ENCODE measurements at places on chromosomes 6 and 20.

GRCh38 chr6:151240036-151240685, 394 bp downstream of the AKAP12 start:
- DNase-seq, result no peak

- no peak for DNase-seq
Observed at GRCh38 chr6:56499095-56499494, 143.6 kb downstream of the DST start.

GRCh38 chr6:142380626-142381025, 78.8 kb downstream of the ADGRG6 start:
- DNase-seq, result no peak

DNA sequence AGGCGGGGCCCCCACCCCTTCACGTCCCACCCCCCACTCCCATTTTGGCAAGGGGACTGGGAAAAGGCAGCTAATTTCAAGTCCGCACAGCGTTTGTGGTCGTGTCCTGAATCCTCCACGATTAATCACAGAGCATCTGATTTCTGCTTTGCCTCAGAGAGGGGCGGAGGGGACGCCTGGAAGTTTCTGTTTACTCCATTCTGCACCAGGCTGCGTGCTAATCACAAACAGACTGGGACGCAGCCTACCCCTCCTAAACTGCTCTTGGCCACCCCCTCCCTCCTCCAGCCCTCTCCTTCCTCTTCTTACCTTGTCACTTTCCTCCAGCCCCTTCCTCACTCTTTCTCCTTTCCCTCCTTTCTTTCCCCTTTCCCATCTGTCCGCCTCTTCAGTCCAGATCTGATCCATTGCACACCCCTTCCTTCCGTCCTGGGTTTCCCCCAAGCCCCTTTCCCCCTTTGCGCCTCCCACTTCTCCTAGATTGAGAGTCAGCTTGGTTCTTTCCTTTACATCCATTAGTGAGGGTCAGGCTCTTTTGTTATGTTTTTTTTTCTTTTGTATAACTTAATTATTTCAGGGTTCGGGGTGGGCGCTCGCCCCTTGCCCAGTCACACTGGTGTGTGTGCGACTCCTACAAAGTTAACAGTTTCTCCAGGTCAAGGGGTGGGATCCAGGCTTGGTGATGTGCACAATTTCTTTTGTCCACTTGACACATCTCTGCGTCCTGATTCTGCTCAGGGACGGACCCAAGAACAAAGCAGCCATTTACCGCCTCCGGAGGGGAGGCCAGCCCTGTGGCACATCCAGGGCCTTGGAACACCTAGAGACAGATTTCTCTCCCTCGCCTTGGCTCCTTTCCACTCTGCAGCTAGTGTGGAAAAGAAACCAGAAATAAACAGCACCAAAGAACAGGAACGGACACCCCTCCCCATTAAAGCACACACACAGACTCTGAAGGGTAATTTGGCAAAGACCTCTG, 520 bp upstream of the RIPOR3 start:
- no peak for DNase-seq

DNA sequence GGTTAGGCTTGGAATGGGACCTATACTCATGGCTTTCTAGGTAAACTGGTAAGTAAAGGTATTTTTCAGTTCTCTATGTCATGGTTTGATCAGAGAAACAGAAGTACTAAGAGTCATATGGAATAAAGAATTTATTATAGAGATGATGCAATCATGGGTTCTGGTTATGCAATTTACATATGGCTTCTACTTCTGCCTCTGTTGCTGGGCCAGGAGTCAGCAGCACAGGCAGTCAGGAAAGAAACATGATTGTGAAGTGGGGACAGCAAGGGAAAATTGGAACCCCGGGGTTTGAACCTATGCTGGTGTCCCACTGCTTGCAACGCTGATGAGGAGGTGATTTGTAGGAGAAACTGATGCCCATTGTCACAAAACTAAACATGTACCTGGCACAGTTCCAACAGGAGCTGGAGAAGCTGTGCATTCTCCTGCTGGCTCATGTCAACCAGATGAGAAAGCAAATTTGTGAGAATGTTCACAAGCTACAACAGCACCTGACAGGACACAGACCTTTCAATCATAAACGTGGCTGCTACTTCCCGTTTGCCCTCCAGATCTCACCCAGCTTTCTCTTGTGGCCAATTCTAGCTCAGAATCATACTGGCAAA, 887.1 kb downstream of the TFAP2A start:
- DNase-seq, result no peak

DNA sequence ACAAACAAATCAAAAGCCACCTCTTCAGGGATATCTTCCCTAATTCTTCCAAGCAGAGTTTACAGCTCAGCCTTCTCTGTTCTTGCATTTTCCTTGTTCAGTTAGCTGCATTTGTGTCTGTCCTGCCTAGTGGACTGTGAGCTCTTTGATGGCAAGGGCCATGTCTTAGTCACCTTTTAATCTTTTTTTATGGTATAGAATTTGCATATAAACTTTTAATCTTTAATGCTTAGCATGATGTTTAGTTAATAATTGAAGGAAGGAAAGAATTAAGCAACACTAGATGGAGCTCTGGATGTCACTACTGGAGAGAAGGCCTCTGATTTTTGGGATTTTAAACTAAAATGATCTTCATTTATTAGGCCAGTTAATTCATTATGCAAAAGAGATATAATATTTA, 12.1 kb downstream of the PPP2R5D start:
- no peak for DNase-seq

DNA sequence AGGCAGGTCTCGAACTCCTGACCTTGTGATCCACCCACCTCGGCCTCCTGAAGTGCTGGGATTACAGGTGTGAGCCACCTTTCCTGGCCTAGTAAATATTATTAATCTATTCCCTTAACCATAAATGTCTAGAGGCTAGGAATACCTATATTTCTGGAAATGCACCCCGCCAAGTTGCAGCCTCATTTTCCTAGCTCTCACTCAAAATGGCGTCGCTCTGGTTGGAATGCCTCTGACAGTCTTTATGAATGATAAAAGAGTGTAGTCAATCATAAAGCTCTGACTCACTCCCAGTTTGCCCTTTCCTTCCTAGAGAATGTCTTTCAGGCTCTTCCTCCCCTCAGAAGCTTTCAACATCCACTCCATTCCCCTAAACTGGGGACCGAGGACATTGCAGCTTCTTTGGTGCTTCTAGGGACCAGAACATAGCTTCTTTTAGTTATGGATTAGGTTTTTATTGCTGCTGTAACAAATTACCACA, 14.1 kb upstream of the TRIM26 start:
- DNase-seq, result no peak

GRCh38 chr6:88910922-88911778, 52.3 kb downstream of the RNGTT start:
- DNase-seq, result no peak

DNA sequence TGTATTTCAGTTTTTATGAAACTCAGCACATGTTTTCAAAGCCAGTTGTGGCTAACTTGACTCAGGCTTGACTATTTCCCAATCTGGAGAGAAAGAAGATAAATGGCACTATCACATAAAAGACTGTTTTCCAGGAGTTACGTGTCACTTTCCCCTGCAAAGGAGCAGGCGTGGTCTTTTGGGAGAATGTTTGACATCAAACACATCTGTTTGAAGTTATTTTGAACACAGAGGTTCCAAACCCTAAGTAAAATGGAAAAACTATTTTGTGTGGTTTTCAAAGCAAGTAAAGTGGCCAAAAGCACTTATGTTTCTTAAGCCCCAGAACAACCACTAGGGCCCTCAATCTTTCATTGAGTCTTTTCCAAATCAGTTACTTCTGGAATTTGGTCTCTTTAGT, 89.7 kb downstream of the FOXF2 start:
- DNase-seq, result no peak

DNA sequence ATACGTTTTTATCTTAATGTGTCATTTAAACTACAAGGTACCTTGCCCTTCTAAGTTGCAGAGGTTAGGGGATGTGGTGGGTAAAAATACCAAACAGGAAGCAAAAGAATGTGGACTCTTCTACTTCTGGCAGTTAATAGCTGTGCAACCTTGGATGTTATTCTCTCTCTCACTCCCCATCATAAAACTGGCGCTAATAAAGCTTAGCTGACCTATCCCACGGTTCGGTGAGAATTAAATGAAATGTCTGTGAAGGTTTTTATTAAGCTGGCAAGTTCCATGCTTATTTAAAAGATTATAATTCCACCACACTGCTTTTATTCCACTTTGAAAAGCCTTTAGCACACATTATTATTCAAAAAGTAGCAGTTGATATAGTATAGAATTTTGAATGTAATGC, 127.8 kb upstream of the SLC22A23 start:
- DNase-seq, result no peak
